Skin of body (tissue), 3 donors: ENCODE measurements at places on chromosomes 16 and 17.

DNA sequence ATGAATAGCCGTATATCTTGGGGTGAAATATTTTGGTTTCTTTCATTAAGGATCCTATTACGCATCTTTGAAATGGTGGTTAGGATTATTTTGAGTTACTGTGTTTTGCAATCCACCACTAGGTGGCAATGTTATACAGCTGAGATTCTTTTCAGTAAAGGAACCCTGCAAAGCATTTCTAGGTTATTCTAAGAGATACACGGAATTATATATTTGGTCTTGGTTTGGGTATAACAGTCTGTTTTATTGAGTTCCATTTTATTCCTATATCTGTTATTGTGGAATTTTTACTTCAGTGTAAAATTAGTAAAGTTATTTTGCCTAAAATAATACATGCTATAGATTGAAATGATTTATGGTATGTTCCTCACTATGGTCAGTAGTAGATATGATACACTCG is 62.9 kb upstream of the CPHXL start:
- no peak for DNase-seq

GRCh38 chr17:15412606-15413005 is 54.8 kb downstream of the CDRT4 start:
- DNase-seq = no peak

- DNase-seq = no peak
These were observed 200.1 kb upstream of the GSE1 start for GRCh38 chr16:85412911-85413520.

DNA sequence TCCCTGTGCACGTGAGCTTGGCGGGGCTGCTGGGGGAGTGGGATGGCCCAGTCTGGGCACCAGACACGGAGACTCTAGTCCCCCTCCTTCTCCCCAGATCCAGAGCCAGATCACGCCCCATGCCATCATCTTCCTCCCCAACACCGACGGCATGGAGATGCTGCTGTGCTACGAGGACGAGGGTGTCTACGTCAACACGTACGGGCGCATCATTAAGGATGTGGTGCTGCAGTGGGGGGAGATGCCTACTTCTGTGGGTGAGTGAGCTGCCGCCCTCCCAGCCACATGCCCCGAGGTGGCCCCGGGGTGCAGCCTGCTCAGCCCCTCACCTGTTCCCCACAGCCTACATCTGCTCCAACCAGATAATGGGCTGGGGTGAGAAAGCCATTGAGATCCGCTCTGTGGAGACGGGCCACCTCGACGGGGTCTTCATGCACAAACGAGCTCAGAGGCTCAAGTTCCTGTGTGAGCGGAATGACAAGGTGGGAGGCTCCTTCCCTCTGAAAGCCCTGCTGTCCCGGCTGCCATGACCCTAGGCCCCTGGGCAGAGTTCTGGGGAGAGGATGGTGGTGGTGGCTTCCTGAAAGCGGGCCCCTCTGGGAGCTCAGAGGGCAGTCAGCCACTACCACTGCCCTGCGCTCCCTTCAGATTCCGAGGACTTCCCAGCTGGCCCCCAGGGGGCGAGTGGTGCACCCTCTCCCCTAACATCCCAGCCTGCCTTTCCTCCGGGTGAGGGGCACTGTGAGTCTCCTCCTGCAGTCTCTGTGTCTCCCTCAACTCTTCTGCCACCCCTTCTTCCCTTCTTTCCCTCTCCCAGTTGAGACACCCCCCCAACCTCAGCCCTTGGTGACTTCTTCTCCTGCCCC is 2.8 kb upstream of the C17orf107 start:
- no peak for DNase-seq

DNA sequence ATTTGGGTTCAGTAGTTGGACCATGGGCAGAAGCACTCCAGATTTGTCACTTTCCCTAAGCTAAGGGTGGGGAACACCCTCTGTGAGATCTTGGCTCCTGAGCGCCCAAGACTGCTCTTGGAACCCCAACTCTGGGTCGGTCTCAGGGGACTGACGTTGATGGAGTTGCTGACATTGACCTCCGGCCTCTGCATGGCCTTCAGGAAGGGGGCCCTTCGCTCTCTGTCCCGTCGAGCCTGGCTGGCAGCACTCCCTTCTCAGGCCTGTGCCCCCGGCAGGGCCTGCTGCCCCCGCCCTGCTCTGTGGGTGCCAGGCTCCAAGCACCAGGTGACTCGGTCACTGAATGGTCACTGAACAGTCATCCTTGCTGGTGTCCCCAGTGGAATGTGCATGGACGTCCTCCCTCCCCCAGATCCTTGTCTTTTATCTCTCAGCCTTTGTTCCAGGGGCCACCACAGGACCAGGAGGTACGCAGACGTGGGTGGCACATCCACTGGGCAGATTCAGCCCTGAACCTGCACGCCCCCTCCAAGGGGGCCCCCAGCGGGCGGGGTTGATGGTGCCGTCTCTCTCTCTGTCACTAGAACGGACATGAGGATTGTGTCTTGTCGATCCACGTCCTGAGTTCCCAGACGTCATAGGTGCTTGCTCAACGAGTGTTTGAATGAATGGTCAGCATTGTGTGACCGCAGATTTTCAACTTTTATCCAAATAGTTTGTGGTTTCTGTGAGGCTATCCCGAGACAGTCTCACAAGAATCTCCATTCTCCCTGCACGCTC is 314.5 kb downstream of the SEC14L1 start:
- no peak for DNase-seq

- DNase-seq = peak; percentile 48
These were observed 389.6 kb upstream of the DYNLRB2 start for GRCh38 chr16:80150978-80151721.

- no peak for DNase-seq
These were observed 141.0 kb downstream of the ENGASE start for GRCh38 chr17:79215631-79216030.

- DNase-seq = no peak
These were observed 24.2 kb downstream of the WNT3 start for GRCh38 chr17:46794318-46794717.

GRCh38 chr17:50582741-50583140 is 22.2 kb downstream of the CACNA1G start:
- DNase-seq = no peak

DNA sequence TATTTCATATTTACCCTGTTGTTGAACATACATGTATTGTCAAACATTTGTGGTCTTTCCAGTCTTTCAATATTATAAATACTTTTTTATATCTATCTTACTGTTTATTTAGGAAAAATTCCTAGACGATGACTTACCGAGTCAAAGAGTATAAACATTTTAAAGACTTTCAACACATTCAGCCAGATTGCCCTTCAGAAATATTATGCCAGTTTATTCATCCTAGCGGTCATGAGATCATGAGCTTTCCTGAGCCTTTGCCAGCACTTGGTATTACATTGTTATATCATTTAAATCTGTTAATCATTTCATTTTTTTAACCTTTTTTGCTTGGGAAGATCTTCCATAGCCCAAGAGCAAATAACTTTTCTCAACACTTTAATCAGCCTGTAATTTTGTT is 197.4 kb downstream of the SPECC1 start:
- DNase-seq = no peak

DNA sequence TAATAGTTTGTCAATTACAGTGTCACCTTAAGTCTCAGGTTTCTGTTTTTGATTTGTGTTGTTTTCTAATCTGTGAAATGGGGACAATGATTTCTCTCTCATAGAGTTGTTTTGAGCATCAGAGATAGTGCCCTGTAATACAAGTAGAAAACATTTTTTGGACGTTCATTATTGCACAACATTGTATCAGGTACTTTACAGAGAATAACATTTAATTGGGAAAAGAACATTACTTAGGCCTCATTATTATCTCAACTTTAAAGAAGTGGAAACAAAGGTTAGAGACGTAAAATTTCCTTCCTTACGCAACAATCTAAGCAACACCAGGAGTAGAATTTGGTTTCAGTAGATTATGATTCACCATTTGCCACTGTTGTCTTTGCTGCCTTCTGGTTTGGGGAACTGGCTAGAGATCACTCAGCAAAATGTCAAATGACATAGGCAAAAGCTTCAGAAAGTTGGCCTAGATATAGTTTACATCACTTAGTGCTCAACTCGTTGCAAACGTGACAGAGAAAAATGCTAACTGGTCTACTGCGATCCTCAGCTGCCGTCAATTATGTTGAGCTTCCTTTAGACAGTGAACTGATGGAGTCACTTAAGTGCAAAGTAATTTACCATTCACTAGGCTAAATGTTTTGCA is 1026.8 kb downstream of the CDH11 start:
- no peak for DNase-seq

DNA sequence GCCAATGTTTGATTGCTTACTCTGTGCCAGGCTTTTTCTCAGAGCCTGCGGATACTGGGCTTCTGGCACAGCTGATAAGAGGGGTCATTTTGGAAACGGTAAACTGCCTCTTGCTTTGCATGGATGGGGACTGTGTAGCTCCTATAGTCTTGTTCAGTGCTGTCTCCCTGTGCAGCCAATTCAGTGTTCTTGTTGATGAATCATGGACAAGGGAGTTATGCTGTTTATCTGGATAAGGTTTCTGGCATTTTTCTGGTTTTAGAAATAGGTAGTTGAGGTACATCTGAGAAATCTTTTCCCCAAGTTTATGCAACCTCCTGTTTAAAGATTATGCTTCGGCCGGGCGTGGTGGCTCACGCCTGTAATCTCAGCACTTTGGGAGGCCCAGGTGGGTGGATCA is 16.7 kb upstream of the TANGO6 start:
- DNase-seq = no peak

- no peak for DNase-seq
These were observed 1.2 kb upstream of the NARF start for GRCh38 chr17:82457073-82457928.

- DNase-seq = no peak
These were observed 9.4 kb upstream of the GCGR start for GRCh38 chr17:81794509-81794908.

DNA sequence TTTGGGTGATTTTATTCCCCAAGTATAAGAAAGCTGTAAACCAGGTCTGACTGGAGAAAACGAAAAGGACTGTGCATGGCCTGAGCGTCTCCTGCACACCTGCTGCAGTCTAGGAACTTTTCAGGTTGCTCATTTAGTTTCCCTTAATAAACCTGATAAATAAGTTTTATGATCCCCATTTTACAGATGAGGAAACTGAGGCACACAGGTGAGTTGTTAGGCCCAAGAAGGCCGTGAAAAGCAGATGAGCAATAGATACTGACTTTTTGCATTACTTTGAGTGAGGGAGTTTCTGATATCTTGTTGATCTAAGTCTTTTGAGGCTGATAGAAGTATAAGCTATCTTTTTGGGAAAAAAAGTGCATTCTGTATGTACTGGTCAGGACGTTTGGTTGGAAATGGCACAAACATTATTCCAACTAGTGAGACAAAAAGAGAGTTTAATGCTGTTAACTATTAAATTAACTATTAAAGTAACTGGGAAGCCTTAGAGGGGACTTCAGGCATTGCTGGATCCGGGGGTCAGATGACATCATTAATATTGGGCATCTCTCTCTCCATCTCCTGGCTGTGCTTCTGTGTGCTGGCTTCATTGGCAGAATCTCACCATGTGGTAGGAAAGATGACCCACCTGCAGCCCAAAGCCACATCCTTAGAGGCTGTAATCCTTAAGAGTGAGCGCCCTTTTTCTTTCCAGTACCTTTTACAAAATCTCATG is 163.4 kb downstream of the CMIP start:
- DNase-seq = no peak

DNA sequence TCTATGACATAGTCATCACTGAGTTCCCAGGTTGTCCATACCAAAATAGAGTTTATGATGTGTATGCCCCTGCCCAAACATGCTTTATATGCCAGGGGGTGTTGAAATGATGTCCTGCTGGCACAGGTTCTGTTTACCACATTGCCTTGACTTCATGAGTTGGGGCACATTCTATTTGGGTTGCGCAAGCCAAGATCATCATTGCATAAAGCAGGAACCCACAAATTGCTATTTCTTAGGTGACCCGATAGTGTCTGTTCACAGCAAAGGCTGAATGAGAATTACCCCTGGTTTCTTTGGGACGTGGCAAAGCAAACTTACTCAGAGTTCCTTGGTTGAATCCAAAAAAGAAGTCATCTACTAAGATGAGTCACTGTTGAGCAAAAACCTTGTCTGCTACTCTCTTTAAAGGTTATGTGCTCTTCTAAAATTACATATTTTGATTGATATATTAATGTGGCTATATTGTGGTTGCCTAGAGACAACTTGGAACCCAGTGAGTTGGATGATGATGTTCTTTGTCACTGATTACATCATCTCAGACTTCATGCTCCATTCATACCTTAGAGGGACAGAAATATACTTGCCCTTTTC is 912.6 kb upstream of the SOX9 start:
- DNase-seq = no peak

DNA sequence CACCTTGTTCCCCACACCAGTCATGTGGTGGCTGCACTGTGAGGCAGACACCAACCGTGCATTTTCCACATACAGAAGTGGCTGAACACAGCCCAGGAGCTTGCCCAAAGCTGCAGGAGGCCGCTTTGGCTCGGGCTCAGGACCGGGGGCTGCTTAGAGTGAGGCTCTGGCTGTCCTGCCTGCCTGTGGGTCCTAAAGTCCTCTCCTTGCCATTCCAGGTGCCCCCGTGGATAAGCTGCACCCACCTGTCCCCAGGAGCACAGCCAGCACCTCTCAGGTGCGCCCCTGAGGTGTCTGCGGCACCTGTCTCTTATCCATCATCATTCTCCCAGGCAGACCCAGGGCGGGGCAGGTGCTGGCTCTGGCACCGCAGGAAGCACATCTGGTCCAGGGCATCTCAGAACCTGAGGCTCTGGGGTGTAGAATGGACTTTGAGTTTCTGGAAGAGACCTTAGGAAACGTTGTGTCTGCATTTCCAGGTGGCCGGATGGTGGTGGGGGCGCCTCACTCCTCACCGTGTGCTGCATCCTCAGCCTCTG is 180.5 kb upstream of the ZNF469 start:
- no peak for DNase-seq

GRCh38 chr16:88453217-88453531 is at the start of gene ZFPM1:
TSS of gene ZFPM1 (plus strand) at chr16:88453280. CDS start at chr16:88453639, 359 bp downstream.
- no peak for DNase-seq

DNA sequence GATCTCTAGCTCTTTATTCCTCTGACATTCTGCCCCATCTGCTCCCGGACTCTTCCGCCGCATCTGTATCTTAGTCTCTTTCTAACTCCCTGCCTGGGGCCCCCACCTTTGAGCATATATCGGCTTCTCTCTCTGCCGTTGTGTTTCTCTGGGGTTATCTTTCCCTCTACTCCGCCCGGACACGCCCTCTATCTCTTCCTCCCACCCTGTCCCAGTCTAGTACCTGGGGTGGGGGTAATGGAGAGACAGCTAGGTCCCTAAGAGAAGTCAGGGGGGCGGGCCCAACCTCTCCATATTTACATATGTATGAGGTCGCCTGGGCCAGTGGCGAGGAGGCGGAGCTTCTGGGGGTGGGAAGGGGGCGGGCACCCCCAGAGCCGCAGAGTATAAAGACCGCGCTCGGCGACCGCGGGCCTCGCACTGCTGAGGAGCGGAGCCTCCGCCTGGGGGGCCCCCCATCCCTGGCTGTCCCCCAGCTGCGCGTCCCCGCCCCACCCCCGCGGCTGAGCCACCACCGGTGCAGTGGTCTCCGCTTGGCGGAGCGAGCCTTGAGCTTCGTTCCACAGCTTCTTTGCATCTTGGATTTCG is at the start of gene ATP1B2:
ATP1B2 (plus strand) TSS at position 418 of the 588 bp plus-strand sequence. CDS start 593 bp downstream, outside the sequence.
- DNase-seq = no peak
